ENCODE measurements at places on chromosomes 5 and 9.

DNA sequence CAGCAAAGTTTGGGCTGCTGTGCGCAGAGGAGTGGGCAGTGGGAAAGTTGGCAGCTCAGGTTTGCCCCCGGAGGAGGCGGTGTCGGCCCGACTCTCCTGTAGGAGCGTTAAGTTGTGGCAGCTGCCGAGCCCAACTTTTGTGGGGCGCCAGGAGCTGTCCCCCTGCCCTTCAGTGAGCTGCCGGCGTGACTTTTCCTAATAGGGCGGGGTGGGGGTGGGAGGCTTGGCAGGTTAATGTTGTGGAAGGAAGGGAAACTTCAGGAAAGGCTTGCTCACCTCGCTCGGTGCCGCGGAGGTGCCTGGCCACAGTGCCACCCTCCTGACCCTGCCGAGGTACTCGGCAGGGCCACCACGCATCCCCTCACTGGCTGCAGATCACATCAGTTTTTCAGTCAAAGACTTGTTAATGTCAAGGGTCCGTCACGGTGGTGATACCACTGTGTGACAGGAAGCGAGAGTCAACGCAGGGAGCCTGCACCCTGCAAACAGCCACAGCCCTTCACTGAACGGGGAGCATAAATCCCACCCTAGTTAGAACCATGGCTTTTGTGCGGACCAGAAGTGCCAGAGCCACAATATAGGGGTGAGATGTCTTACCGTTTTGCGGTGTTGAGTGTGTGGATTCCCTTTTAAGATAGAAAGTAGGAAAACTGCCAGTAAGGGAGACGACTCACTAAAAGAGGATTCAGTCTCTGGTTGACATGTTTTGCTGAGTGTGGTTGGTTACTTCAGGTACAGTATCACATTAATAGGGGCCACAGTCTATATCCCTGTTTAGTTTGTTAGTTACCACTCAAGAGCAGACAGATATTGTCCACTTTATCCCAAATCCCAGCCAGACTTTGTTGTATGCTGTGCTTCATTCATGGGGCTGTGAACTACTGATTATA lies 796 bp downstream of the LNPEP start:
- DNase-seq: no peak

DNA sequence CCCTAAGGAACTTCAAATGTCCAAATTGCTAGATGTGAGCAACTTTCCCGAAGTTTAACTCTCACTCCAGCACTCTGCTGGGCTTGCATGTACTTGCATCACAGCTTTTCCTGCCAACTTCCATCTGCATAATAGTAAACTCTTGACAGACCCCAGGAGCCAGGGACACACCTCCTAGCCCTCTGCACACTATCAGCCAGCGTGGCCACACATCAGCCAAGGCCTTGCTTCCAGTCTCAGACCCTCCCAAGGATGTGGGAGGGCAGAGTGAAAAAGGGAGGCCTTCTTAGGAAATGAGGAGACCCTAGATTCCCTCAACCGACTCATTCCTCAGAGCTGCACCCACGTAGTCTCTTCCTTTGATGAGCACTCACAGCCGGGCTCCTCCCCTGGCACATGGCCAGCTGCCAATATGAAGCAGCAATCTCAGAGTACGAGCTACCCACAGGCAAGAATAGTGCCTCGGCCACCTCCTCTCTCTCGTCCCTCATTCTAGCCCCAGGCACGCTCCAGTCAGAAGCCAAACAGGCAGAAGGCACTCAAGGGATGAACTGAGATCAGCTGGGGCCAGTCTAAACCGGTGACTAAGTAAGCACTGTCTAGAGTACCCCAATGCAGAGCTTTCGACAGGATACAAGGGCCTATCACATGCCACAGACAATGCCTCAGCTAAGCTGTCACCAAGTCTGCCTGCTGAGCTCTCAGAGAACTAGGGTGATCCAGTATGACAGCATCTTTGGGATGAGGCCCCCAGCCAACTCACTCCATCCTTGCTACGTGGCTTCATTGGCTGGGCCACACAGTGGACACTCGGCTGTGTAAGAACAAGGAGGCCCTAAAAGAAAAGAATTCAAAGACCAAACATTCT lies 2.3 kb downstream of the P4HA2 start:
- no peak for DNase-seq

DNA sequence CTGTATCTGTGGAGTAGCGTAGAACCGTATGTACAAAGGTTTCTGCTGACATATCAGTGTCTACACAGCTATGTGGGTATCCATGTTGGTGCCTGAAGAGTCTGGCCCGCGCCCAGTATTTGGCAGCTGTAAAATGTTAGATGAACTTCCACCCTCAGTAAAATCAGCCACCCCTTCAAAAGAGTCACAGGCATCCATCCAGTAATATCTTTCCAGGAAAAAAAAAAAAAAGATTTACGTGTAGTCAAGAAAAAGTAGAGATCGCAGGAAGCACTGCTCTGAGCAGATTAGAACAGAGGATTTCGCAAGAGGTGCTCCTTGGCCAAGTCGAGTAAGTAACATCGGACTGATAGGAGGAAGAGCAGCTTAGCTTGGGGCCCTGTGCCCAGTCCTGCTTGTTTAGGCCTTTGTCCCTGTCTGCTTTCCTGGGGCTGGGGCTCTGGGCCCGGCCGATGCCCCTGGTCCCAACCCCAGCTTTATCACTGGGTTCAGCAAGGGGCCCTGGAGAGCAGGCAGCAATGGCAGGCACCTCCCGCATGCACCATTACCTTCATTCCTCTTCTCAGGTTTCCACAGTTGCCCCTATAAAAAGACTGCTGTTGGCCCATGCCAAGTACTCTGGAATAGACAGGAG lies 21.2 kb downstream of the DAPK1 start:
- peak; percentile 95 for DNase-seq

DNA sequence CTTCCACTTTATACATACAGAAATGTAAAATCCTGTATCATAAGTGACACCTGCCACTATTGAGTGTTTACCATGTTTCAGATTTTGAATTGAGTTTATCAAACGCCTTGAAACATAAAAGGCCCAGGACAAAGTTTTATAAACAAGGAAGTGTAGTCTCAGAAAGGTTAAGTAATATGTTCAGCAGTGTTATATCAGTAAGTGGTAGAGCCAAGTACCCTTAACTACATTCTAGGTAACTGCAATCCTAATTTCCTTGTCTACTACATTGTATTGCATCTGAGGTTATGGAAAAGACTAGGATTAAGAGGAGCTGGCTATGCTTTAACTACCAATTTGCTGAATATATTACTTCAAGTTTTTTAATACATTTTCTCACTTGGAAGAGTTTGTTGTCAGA lies 641.6 kb downstream of the LRRC70 start:
- no peak for DNase-seq

DNA sequence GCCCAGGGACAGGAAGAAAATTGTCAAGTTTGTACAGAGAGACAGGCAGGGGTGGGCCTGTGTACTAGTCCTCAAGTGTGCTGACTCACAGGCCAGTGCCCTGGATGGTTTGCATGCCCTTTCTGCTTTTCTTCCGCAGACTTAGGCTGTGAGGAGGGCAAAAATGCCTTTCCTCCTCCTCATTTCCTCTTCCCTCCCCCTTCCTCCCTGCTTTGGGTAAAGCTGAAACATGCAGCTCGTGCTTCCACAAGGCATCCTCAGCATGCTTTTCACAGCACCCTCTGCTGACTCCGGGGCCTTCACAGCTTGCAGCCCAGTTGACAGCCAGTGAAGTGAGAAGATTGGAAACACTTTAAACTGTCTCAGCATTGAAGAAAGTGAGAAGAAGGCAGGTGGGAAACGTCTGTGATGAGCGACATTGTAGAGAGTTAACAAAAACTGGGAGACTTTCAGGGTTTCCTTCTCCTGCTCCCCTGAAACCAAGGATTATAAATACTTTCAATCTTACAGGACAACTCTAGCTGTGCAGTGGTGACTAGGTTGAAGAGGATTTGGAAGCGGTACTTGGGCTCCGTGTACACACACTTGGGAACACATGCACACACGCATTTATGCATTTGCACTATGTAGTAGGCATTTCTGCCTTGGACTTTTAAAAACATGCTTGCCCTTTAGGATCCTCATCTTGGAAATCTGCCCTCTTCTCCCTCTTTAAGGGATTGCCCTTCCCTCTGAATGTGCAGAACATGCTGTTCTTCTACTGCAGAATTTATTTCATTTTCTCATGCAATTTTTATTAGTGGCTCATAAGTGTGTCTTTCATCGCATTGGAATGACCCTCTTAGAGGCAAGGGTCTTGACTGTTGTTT lies 138.8 kb downstream of the GRIA1 start:
- DNase-seq: peak; percentile 44

GRCh38 chr9:111613436-111614040 lies 14.1 kb upstream of the PTGR1 start:
- no peak for DNase-seq

DNA sequence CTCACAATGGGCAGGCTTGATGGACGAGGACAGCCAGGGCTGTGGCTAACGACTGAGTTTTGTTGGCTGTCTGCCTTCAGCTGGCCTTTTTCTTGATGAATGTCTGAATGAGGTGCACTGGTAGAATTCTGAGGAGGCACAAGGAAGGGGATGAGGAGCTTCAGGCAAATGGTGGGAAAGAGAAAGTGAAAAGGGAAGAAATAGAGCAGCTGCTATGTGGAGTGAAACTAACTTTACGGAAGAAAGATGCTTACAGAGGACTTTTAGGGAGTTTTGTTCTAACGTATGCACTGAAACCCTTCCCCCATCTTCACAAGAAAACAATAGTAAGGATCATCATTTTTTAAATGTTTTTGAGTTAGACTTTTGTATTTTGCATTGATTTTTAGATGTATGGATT lies 45.3 kb downstream of the OR2K2 start:
- no peak for DNase-seq

DNA sequence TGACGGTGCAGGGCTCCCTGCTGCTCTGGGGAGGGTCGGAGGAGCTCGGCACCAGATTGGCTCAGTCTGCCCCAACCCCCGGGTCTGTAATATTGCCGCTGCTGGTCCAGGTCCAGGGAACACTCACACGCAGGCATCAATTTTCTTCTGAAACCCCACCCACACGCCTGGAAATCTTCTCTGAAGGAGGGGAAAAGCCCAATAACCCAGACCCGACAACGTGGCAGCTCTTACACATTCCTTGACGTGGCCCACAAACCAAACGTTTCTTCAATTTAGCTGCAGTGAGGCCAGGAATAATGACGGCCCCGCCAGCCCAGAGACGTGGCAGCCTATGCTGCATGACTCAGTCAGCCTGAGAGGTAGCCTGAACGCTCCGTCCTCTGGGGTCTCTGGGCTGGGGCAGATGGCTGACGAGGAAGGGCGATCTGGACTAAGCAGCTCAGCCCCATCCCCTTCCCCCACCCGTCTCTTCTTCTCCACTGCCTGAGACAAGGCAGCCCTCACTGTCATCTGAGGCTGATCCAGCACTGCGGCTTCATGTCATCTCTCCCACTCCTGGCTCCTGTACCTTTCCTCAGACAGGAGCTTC lies 9.9 kb upstream of the SPARC start:
- DNase-seq: no peak

DNA sequence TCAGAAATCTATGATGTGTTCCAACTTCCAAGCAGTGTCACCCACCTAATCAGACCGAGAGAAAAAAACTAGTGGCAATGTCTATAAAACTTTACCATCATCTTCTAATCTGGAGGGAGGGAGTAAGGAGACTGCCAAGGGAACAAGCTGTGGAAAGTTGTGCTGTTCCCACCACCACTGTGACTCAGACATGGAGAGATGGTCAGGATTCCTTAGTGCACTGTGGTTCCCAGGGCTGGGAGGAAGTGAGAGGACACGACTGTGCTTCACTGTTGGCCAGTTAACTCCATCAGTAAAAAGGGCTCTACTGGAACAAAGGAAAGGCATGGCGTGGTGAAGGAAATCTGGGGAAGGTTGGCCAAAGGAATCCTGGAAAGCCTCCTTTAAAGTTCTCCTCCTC lies 18.8 kb downstream of the TICAM2 start:
- DNase-seq: no peak

All from hematopoietic multipotent progenitor cell (in vitro differentiated cells).